ENCODE measurements at places on chromosomes 13 and 19.
A peak's percentile ranks its signal among the peaks of the same experiment; 100 is the strongest.

DNA sequence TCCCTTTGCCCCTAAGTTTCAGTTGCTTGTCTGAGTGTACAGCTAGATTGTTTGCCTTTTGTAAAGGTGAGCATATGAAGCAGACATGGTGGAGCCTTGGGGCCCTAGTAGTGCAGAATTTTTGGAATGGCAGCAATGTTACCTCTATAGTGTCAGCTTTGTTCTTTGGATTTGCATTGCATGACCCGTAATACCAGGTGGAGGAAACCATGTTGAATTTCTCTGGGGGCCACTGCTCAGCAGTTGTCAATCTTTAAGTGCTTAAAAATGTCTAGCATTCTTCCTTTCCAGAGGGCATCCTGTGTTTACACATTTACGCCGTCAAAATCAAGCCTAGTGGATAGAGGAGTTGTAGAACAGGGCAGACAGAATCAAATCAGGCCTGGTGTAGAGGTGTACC, 303.3 kb downstream of the ATP8A2 start:
- no peak for DNase-seq

GRCh38 chr19:35355791-35356460, 2.3 kb upstream of the FFAR3 start:
- DNase-seq = no peak

DNA sequence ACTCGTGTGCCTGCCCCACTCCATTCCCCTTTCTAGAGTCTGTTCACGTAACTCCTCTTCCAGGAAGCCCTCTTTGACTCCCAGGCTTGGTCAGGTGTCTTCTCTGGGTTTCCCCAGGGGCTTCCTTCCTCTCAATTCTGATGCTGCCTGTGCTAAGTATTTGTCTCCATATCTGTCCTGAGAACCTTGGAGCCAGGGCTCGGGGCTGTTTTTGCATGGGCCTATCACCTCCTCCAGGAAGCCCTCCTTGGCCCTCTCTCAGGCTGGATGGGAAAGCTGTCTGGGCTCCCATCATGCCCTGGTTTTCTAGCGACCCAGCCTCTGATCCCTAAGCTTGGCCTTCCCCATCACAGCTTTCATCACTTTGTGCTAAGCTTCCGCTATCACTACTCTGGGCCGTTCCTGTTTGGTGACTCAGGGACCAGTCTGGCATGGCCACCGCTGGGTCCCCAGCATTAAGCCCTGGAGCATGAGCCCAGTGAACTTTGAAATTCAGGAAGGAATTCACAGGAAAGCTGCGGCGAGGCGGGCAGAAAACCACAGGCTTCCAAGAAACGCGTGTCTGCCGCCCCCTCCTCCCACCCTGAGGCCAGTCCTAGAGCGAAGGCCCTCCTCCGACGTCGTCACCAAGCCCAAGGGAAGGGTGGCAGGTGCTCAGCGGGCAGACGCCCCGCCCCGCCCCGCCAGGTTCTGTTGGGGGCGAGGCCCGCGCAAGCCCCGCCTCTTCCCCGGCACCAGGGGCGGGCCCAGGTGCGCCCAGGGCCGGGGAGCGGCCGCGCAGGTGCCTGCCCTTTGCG, 486 bp upstream of the SPINT2 start:
- DNase-seq = peak; percentile 97

DNA sequence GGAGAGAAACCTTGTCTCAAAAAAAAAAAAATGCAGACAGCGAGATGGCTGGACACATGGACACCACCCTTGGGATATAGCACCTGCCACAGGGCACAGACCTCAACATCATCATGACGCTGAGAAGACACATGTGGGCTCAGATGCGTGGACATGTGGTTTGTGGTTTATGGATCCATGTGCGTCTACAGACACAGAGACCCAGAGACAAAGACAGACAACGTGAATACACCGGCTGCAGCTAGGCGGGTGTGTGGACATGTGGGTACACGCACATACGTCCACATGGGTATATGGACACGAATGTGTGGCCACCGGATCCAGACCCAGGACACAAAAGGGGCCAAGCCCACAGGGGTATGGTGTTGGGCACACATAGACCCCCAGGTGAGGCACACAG, 1.3 kb downstream of the TNFSF14 start:
- DNase-seq = no peak

DNA sequence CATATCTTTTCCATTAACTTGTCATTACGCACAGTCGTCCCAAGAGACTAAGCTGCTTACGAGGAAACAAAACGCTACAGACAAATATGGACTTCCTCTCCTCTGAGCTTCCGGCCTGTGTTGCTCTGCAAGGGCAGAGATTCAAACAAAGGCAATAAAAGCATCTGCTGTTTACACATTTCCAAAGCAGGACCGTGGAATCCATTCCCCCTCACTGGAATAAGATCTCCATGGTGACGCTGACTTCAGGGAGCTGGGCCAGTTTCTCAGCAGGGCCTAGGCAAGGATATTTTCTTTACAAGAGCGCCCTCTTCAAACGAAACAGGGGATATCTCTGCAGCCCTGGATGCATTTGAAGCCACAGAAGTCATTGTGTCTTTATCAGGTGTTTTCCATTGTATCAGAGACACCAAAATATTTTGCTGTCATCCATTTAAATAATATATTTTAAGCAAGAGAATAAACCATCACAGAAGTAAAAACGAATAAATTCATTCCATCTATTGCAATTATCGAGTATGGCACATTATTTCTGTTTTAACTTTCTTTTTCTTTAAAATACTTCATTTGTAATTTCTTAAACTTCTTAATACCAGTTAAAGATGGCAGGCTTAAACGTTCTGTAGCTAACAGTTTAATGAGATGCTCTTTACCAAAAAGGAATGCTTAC, 177.5 kb downstream of the DCLK1 start:
- peak; percentile 98 for DNase-seq

DNA sequence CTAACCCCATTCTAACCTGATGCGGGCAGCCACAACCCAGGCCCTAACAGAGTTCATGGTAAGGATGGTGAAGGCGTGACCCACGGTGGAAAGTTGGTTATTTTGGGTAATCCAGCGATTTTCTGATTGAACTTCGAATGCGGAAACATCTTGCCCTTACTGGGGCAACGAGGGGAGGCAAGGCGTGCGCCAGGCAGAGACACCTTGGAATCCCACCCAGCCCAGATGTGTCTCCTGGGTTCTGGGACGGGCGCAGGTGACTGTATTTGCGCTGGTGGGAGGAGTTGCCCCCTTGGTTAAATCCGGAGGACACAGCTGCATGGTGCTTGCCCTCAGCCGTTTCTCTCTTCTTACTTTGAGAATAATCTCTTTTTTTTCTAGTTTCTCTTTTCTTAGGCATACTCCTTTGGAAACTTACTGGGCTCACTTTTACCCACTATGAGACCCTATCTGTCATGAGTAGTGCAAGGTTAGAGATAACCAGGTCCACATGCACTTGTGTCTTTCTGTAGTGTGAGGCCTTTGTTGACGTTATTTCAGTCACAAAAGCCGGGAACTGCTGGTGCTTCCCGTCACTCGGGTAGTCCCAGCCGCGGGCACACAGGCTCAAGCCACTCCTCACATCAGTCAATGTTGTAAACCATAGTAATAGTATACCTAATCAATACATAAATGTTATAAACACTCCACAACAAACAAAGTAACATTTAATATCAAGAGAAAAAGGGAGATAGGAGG, 81.5 kb downstream of the ATP11A start:
- peak; percentile 37 for DNase-seq

- DNase-seq = no peak
Observed at GRCh38 chr13:69793783-69794453, 313.7 kb upstream of the ATXN8OS start.

DNA sequence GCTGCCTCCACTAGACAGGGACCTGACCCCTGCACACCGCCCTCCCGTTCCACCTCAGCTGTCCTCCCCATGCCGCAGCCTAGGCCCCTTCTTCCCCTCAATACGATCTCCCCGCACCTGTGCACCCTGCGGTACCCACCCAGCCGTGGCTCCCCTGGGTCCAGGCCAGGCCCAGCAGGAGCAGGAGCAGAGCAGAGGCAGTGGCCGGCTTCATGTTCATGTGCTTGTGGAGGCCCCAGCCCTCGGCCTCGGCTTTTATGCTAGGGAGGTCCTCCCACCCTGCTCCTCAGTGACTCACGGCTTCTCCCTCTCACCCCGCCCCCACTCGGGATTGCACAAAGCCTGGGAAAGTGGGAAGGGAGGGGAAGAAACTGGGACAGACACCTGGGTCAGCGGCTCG, 11.4 kb upstream of the KRTDAP start:
- no peak for DNase-seq

GRCh38 chr19:47507924-47508553, 6.8 kb downstream of the NAPA start:
- DNase-seq = no peak

- peak; percentile 27 for DNase-seq
Observed at GRCh38 chr13:67147342-67148133, 82.6 kb downstream of the PCDH9 start.

- no peak for DNase-seq
Observed at GRCh38 chr19:4521888-4522242, 3.6 kb upstream of the PLIN4 start.

GRCh38 chr19:33374236-33374714, 766 bp downstream of the CEBPG start:
- peak; percentile 13 for DNase-seq

GRCh38 chr13:112996671-112997091, 27.7 kb downstream of the MCF2L start:
- no peak for DNase-seq

GRCh38 chr13:41465898-41466320, 8.6 kb downstream of the RGCC start:
- DNase-seq = no peak

GRCh38 chr19:42220751-42221097, 612 bp downstream of the ZNF526 start:
- no peak for DNase-seq

DNA sequence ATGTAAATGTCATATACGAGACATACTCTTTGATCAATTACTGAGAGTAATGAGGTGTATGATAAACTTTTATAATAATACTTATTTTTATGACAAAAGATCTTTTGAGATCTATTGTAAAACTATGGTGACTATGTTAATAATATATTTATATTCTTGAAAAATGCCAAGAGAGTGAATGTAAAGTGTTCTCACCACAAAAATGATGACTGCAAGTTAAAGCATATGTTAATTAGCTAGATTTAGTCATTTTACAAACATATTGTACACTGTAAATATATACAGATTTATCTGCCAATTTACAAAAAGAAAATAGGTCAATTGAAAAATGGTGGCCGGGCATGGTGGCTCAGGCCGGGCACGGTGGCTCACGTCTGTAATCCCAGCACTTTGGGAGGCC, 81.0 kb downstream of the GPC6 start:
- no peak for DNase-seq

DNA sequence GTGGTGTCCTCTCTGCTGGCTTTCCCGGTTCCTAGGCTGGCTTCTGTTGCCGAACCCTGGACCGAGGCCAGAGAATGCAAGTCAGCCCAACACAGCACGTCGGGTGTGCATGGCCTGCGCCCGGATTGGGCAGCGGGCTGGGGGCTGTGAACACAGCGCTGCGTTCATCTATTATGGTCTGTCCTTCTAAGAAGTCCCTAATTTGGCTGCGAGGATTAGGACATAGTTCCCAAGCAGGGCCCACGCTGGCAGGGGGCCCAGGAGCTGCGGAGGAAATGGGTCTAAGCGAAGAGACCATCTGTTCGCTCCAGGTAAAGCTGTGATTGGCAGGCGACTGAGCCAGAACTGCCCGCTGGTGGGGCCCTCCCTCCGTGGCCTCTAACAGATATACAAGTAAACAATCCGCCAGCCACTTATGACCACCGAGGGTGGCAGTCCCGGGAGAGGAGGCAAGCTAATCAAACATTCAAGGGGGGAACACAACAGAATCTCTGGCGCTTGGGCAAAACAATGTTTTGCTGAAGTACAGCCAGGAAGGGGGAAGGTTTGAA, 6.0 kb downstream of the SYCE2 start:
- DNase-seq = peak; percentile 98

- DNase-seq = no peak
Observed at GRCh38 chr13:83190020-83190419, 692.3 kb downstream of the SLITRK1 start.

- DNase-seq = peak; percentile 57
Observed at GRCh38 chr19:8001995-8002849, 3.2 kb downstream of the ELAVL1 start.
